GM12878 (cell line): ENCODE measurements at places on chromosomes 4 and X.

DNA sequence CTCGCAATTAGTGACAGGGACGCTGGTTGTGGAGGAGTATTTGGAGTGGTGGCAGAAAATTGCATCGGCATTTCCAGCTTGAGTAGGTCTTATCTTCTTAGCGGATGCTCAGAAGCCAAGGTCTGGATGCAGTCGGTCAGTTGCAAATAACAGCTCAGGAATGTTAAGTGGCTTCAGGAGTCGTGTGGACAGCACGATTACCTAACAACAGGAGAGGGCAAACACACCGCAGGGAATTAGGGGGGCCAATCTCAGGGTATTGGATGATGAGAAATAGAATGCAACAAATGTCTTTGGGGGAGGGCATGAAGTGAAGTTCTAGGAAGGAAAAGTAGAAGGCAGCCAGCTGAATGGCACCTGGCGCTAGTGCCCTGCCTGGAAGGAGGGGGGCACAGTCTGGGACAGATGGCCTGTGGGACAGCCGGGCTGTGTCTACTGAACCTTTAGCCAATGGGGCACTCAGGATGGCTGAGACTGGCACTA lies 11.8 kb downstream of the RASL11B start:
- no peak for DNase-seq

- no peak for DNase-seq
Measured at GRCh38 chr4:183177001-183177400, 77.9 kb downstream of the WWC2 start.

- DNase-seq = no peak
Measured at GRCh38 chr4:150155391-150155790, 77.1 kb downstream of the DCLK2 start.

DNA sequence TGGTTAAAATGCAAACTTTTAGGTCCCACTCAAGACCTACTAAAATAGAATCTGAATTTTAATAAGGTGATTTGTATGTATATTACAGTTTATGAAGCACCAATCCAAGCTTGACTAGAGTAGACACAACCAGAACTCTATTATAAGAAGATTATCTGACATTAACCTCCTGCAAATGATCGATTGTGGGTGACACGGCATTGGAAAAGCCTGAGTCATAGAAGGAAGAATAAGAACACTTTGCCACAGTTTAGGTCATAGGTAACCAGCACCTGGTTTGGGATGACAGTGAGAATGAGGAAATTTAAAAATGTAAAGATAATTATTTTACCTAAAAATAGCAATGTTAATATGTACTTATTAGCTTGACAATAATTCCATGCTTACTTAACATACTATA lies 15.2 kb downstream of the PDGFC start:
- DNase-seq = no peak

DNA sequence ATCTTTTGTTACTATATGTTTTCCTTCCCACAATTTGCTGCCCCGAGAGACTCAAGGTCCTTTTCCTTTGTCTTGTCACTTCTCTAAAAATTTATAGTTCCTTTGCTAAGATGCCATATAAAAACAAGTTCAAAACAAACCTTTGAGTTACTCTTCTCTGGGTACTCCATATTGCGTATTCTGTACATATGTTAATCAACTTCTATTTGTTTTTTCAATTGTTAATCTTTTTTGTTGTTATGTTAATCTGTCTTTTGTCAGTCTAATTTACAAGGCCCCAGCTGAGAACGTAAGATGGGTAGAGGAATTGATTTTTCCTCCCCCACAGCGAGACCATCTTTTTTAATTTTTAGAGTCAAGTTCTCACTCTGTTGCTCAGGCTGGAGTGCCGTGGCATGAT lies 7.2 kb upstream of the PPEF2 start:
- DNase-seq = no peak

DNA sequence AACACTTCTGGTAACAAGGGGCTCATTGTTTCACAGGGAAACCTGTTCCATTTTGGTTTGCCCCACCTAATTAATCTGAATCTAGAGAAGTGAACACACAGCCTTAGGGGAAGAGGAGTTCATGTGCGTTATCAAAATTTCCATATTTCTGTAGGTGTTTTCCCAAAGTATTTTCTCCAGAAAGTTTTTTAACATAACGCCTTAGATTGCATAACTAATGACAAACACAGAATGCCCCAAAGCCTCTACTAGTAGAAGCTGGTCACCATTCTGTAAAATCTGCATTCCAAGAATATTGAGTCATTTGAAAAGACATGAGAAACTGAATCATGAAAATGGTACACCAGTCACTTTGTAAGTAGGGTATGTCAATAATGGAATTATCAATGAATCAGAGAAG lies 41.1 kb downstream of the IL13RA2 start:
- no peak for DNase-seq

- no peak for DNase-seq
Measured at GRCh38 chr4:787561-787981, 38.4 kb downstream of the CPLX1 start.

DNA sequence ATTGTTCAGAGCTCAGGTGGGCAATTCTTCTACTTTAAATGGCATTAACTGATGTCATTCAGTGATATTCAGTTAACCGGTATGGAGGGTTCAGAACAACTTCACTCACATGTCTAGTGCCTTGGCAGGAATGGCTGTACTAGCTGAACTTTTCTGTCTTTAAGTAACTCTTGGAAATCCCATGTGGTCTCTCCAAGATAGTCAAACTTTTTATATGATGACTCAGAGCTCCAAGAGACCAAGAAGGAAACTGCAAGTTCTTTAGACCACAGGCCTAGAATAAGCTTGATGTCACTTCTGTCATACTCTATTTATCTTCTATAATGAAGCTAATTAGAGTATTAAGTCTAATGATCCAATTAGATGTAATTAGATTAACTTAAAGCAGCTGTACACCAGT lies 24.9 kb downstream of the LHFPL1 start:
- no peak for DNase-seq

- DNase-seq = no peak
Measured at GRCh38 chr4:124964852-124965496, 252.4 kb upstream of the ANKRD50 start.

GRCh38 chr4:1564535-1565375 lies 119.4 kb downstream of the FAM53A start:
- DNase-seq = no peak

- no peak for DNase-seq
Measured at GRCh38 chrX:10282490-10282889, 125.7 kb downstream of the CLCN4 start.

DNA sequence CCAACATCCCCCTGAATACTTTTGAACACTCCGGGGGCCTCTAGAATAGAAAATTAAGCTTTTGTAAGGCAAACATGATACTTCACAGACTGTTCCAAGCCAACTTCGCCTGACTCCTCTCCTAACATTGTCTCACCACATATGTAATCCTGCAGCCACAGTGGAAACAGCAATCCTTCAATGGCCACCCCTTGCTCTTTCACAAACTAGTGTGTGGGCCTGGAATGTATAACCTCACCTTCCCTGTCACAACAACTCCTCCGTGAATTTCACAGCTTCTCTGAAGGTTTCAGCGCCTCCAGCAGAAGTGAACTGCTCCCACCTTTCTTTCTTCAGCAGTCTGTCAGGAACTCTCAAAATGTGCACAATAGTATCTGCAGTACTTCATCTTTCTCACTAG lies 185.1 kb downstream of the ADGRL3 start:
- DNase-seq = no peak

DNA sequence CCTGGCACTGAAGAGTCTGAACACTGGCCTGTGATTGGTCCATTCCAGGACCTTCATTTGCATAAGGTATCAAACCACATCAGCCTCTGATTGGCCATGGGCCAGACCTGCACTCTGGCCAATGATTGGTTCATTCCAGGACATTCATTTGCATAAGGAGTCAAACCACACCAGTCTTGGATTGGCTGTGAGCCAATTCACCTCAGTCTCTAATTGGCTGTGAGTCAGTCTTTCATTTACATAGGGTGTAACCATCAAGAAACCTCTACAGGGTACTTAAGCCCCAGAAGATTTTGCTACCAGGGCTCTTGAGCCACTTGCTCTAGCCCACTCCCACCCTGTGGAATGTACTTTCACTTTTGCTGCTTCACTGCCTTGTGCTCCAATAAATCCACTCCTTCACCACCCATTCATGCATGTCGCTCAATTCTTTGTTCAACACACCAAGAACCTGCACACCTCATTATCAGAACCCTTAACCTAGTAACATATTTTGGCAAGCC lies 14.2 kb upstream of the HERC5 start:
- DNase-seq = no peak

DNA sequence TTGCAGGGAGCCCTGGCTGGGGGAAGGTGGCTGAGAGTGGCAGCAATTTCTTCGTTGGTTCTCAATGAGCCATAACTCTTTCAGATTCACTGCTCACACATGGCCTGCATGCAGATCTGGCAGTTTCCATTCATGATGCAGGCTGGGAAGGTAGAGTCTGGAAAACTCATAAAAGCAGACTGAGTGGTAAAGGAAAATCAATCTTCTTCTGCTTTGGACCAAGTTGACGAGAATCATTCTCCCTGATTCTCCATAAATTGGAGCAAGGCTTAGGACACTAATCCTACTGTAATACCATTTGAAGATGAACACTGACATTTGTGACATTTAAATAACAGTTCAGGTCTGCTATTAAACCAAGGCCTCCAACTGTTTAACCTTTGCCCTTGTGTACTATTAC lies 35.3 kb upstream of the HAND2 start:
- DNase-seq = no peak

DNA sequence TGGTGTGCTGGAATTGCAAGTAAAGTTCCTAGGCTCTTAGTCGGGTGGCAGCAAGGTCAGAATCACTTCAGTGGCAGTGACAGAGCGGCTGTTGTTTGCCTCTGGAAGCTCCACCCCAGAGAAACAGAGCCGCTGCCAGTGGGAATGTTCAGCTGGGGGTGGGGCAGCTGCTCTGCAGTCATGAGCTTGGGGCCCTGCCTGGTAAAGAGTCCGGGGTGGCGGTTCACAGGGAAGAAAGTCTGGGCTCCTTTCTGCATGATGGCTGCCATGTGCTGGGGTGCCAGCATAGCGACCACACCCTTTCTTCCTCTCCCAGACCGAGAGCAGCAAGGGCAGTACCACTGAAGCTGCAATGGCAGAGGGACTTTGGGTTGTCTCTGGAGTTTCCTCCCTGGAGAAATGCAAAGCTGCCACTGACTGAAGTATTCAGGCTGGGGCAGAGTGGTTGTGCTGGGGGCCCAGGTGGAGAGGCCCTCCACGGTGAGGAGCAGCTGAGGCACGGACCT lies 108.8 kb upstream of the CENPE start:
- no peak for DNase-seq

DNA sequence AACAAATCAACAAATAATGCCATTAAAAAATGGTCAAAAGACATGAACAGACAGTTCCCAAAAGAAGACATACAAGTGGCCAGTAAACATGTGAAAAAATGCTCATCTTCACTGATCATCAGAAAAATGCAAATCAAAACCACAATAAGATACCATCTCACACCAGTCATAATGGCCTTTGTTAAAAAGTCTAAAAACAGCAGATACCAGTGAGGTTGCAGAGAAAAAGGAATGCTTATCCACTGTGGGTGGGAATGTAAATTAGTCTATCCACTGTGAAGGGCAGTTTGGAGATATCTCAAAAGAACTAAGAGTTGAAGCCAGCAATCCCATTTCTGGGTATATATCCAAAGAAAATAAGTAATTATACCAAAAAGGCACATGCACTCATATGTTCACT lies 668.1 kb upstream of the CPEB2 start:
- no peak for DNase-seq

GRCh38 chrX:68232206-68232605 lies 201.1 kb downstream of the OPHN1 start:
- no peak for DNase-seq

DNA sequence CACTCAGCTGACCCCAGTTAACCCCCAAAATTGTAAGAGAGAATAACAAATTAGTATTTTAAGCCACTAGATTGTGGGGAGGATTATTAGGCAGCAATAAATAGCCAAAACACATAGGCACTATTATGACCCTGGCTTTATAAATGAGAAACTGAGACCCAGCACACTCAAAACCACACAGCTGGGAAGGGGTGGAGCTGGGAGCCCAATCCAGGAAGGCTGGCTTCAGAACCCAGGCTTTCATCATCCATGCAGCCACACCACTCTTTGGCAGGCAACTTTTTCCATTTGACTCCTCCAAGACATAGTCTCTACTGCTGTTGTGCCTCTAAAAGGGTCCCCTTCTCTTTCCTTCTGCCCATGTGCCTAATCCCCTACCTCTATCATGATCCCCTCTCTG lies 253.8 kb downstream of the DHX15 start:
- DNase-seq = no peak

DNA sequence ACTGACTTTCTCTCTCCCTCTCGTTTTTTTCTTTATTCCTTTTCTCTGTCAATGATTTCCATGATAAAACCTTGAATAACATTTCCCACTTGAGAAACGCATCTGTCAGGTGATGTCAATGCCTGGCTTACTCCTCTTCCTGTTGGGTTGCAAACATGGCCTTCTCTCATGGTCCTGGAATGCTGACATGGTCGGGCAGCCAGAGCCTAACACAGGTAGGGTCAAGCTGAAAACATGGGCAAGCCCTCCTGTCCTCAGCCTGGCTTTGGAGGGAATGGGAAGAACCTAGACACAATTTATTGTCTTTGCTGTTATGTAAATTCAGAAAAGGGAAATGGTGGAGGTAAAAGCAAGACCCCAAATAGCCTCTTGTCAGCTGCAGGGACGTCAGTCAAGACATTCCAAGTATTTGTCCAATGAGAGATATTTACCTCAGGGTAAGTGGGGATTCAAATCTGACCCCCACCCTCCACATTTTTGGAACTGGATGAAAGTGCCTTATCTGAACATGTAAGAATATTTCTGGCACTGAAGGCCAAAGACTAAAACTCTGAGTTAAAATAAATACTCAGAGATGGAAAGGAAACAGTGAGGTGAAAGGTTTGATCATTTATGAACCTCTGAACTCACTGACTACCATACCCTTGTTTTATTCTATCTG lies 473.8 kb downstream of the SPRY1 start:
- DNase-seq = no peak

- no peak for DNase-seq
Measured at GRCh38 chr4:183797011-183797444, 108.1 kb upstream of the STOX2 start.

GRCh38 chr4:40562681-40563080 lies 67.0 kb downstream of the RBM47 start:
- DNase-seq = no peak

DNA sequence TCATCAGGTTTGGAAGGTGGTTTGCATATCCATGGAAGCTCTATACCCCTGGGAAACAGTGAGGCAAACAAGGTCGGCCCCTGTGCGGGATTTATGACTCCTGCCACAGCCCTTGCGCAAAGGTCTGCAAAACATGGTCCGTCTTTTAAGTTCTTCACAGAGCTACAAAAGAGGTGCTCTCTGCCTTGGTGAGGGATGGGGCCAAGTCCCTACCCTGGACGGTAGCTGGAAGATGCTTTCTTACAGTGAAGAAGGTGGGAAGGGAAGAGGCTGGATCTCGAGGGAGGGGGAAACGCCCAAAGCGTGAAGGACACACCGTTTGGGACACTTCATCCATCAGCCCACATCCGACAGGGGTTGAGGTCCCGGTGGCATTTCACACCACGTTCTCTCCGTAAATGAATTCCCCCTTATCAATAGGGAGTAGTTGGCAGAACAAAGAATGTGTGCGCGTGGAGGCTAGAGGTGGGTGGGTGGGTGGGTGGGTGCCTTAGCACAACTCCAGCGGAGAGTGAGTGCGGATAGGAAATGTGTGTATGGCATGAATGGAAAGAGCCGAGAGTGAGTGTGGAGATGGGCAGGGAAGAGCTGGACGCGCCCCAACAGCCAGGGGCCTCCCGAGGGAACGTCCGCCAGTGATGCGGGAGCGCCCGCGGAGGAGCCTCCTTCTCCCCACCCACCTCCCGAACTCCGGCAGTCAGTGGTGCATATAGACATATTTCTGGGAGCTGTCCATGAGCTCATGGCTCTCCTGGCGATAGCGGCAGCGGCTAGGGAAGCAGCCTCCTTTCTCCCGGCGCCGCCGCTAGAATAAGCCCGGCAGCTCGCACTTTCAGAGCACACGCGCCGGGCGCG lies 68.3 kb downstream of the LARP7 start:
- no peak for DNase-seq
